ENCODE measurements at places on chromosomes 7 and 10.

DNA sequence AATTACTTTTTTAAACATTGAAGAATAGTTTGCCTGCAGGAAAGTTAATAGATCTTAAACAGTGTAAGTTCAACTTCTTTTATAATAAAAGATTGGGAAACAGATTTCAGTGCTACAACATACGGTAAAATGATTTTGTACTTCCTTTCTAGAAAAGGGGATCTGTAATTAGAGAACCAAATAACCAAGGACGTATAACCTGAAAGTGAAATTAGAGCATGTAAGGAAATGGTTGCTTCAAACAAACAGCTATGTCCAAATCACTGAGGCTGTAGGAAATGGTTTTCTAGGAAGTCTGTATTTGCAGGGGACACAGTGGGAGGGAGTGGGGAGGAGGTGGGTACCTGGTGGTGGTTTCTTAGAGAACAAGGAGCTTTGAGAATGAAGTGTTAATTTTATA lies 57.9 kb upstream of the EXOC6 start:
- no peak for DNase-seq

- no peak for DNase-seq
Observed at GRCh38 chr7:37145682-37146081, 303.0 kb downstream of the ELMO1 start.

DNA sequence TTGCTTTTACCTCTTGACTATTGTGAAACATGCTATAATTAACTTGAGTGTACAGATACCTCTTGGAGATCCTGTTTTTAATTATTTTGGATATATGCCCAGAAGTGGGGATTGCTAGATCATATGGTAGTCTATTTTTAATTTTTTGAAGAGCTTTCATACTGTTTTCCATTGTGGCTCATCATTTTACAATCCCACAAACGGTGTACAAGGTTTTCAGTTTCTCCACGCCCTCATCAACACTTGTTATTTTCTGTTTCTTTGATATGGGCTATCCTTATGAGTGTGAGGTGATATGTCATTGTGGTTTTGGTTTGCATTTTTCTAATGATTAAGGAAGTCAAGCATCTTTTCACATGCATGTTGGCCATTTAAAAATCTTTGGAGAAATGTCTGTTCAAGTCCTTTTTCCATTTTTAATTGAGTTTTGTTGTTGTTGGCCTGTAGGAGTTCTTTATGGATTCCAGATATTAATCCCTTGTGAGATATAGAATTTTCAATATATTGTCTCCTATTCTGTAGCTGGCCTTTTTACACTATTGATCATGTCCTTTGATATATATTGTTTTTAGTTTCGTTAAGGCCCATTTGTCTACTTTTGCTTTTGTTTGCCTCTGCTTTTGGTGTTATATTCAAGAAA lies 7.5 kb downstream of the AGK start:
- no peak for DNase-seq

- no peak for DNase-seq
Observed at GRCh38 chr10:3265088-3265487, 92.5 kb upstream of the PITRM1 start.

DNA sequence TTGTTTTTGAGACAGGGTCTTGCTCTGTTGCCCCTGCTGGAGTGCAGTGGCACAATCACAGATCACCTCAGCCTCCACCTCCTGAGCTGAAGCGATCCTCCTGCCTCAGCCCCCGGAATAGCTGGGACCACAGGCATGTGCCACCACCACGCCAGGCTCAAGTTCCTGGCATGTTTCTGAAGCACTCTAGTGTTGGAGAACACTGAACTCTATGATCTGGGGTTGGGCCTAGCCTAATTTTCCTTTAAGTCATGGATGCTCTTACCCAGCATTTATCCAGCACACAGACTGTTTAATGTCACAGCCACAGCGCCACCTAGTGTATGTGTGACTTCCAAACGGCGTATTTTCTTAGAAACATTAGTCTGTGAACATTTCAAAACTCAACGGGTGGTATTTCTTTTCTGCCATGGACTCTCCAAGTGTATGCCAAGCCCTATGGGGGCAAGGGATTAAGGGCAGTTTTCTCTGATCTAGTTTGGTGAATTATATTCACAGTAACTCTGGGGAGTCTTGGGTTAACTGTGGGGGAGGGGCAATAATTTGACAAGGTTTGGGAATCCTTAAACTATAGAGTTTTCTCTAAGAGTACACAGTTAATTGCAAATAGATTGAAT lies 91.8 kb downstream of the CREM start:
- peak; percentile 89 for DNase-seq

DNA sequence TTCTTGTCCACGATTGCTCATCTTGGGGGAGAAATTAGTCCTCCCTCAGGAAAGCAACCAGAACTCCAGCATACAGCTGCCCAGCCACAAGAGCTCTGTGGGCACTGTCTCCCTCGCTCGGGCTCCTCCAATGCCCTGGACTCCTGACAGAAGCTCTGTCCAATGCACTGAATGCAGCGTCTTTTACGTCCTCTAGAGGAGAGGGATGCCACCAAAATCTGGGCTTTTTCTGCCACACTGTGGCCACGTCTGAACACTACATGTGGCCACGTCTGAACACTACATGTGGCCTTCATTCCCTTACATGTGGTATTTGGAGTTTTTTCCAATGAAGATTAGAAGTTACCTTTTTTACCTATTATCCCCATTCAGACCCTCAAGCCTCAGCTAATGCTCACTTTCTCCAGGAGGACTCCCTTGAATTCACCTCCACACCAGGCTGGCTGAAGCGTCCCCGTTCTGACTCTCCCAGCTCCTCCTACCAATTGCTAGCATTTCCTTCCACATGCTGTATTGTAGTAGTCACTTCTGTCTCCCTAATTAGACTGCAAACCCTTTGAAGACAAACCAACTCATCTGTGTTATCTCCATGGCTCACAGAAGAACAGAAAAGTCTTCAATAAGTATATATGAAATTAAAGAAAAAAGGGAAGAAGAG lies 134.3 kb upstream of the PDE1C start:
- no peak for DNase-seq

DNA sequence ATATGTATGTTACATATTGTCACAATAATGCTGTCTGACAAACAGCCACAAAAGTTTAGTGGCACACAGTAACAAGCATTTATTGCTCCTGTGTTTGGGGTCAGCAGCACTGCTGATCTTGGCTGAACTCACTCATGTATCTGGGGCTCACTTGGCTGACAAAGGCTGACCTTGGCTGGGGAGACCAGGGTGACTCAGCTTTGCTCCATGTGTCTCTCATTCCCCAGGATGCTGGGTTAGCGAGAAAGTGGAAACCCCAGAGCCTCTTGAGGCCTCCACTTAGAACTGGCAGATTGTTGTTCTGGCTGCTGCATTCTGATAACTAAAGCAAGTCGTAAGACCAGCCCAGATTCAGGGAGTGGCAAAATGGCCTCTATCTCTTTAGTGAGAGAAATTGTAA lies 217.3 kb upstream of the HABP2 start:
- DNase-seq: no peak

- no peak for DNase-seq
Observed at GRCh38 chr10:74880041-74880440, 53.6 kb downstream of the KAT6B start.

- DNase-seq: no peak
Observed at GRCh38 chr7:18357691-18358090, 137.9 kb upstream of the HDAC9 start.

DNA sequence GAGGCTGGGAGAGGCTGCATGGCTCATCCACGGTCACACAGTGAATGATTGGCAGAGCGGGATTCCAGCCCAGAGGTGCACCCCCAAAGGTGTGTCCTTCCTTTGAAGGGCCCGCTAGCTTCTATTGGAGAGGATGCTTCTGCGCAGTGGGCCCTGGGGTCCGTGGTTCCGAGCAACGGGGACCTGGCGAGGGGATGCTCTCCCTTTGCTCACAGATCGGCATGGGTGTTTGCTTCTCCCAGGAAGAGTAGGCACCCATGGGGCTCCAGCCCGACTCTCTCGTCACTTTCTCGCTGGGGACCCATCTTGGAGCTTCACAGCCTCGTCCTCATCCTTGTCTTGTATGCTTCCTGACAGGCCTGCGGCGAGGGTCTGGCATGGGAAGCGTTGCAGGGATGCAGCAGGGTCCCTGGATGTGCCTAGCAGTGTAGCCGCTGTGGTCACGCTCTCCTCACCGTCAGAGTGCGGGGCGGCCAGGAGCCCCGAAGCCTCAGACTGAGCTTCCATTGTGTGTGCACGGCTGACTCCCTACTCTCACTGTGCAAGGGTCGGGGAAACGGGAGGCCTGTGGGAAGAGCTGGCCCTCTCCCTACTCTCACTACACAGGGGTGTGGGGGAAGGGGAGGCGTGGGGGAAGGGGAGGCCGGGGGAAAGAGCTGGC lies 538.5 kb upstream of the FOXK1 start:
- no peak for DNase-seq

- no peak for DNase-seq
Observed at GRCh38 chr7:78435355-78435754, 636.8 kb downstream of the PHTF2 start.

DNA sequence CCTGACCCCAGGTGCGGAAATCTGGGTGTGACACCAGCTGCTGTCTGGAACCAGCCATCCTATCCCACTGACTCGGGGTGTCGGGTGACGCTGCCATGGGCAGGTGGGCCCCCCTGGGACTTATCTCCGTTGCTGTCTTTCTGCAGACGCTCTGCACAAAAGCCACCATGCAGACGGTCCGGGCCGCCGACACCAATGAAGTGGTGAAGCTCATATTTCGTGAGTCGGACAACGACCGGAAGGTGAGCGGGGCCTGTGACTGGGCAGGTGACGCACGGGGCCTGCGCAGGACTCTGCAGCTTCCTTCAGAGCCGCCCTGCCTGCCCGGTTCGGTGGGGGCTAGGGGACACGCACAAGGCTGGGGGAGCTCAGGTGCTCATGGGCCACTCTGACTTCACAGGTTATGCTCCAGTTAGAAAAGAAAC lies 36.6 kb downstream of the NKX6-2 start:
- no peak for DNase-seq

GRCh38 chr7:1700536-1701333 lies 30.7 kb downstream of the ELFN1 start:
- DNase-seq: no peak

- no peak for DNase-seq
Observed at GRCh38 chr10:1126461-1126860, 70.3 kb downstream of the WDR37 start.

DNA sequence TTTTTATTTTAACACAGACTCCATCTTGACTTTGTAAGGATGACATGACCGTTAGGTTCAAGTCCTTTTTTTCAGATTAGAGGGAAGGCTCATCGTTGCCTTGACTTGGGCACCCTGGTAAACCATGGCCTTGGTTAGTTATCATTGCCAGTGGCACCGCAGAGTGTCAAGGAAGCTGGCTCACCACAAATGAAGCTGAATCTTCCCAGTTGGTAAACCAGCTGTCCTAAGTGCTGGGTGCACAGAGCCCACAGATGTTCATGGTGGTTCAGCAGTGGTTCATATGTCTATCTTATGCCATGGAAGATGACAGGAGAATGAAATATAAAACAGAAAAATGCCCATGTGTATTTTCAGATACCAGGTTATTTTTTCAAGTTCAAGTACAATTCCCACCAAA lies 273.6 kb downstream of the PLXDC2 start:
- no peak for DNase-seq

DNA sequence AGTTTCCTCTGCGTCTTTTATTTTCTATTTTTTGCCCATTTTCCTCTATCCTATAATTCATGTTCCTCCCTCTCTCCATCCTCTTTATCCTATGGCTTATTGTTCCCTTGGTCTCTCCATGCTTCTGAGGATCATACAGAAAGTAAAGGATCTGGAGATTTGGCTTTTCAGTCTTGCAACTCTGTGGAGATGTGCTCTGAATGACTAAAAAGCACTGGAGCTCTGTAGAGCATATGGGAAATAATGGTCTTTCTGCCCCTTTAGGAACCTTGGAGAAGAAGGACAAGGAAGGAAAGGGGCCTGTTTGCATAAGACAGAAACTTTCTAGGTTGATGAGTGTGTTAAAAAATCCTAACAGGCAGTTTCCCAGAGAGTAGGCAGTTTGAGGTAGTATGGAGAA lies 120.1 kb downstream of the PHTF2 start:
- no peak for DNase-seq

DNA sequence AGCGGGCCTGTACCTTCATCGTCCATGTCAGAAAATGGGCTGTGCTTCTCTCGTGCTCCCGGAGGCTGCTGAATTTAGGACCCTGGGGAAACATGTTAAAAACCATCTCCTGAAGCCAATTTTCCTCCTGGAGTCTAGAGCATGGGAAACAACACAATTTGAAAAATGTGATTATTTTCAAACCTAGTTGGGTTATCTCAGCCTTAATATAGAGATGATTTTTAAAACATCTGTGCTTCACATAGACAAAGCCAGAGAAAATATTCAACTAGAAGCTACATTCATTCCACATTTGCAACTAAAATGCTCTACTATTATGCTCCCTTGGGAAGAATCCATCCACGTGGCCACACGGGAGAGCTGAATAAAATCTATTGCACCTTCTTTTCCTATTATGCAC lies 225.9 kb upstream of the TMEM72 start:
- DNase-seq: no peak

DNA sequence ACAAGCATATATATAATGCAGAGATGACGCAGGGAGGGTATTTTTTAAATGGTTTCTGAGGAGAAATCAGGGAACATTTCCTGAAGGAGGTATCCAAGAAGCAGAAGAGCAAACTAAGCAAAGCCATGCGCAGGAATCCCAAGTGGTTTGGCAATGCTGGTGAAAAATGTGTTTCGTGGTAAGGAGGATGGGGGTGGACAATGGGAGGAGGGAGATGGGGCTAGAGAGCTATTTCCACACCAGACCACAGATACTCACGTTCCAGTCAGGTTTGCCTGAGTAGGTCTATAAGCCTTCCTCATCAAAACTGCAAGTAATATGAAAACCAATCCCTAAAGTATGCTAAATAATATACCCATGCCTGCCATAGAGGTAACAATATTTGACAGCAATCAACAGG lies 223.7 kb upstream of the MKLN1 start:
- no peak for DNase-seq

All from stimulated activated CD4-positive, alpha-beta T cell treated with anti-CD3 and anti-CD28 coated beads, Interleukin-12 subunit alpha, Interleukin-12 subunit beta, amount 100 ng/mL, for 48 hours (primary cell).